ENCODE measurements at places on chromosomes 4 and X.

- no peak for DNase-seq
These were observed 157.7 kb downstream of the PAPSS1 start for GRCh38 chr4:107562316-107562715.

DNA sequence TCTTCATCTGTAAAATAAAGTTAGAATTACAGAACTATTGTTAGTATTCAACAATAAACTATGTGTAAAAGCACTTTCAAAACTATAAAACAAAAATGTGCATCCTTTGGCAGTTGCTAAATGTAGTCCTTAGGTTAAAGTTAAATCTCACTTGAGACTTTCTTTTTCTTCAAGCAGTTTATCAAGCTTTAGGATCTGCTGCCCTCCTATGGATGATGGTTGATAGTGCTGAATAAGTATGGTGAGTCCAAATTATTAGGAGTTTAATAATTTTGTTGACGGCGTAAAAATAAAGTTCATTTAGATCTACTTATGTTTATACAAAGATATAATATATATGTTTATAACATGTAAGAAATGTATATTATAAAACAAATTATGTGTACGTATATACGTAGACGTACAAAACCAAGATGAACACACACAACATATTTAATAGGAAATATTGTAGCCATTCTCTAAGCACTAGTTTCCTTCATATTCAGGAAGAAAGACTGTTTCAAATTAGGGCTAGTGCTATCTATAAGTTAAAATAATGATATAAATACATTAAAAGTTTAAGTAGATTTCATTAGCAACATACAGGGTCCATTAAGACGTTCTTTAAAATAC, 22.3 kb downstream of the UGT2A2 start:
- no peak for DNase-seq

DNA sequence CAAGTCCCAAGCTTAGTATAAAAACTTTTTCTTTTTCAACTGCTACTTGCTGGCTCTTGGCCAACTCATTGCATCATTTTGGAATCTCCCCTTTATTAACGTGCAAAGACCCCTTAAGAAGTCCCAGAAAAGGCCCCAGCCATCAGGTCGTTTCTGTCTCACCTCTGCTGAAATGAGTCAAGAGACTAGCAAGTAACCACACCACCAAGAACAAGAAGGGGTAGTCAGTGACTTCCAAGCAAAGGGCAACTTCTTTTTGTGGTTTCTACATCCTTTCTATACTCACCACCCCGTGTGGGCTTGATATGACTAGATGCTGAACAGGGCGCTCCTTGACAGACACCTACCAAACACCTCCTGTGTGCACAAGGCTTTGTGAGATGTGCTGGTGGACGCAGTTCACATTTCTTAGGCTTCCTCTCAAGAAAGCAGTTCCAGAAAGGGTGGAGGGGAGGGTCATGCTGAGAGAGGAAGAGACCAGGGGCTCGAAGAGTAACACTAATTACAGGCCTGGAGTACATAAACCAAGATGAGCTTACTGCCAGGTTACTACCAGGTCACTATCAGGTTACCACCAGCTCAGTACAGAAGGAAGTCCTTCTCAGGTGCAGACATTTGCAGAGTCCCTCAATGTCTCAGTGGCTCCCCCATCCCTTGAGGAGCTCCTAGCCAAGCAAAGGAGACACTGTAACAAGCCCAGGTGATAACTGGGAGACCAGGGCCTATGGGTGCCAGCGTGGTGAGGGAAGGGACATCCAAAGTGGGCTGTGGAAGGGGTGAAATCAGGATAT, 19.3 kb downstream of the JAKMIP1 start:
- DNase-seq, result no peak

DNA sequence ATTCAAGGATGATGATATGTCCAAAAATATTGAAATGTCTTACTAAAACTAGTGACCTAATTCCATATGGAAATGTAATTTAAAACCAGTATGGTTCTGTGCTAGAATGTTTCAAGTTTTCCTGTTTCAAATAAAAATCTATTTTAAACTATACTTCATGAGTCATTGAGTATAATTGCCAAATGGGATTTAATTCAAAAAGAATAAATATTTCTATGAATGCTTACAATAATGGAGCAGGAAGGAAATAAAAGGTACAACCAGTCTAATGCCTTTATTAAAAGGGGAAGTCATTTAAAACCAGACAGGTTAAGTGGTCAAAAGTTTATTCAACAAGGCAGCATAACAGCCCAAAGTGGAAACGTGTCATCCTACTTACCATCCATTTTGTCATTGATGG, 2347.1 kb downstream of the PCDH7 start:
- no peak for DNase-seq

GRCh38 chr4:28966982-28967381, 1753.2 kb upstream of the PCDH7 start:
- no peak for DNase-seq

DNA sequence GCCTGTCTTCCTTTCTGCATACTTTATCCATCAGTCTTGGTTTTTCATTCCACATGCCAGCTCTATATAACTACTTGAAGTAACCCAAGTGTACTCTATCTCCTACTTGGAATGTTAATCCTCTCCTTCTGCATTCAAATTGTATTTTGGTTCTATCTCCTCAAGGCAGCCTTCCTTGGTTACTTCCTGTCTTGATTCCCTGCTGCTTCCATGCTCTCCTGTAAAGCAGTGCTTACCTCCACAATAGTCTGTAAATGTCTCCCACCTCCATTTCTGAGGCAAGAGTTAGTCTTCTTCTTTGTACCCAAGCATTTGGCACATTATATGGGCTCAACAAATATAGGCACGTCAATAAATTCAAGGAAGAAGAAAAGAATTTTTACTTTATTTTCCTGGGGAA, 298.4 kb downstream of the ARHGAP24 start:
- no peak for DNase-seq

GRCh38 chr4:14771504-14772175, 230.6 kb upstream of the CPEB2 start:
- DNase-seq, result no peak

DNA sequence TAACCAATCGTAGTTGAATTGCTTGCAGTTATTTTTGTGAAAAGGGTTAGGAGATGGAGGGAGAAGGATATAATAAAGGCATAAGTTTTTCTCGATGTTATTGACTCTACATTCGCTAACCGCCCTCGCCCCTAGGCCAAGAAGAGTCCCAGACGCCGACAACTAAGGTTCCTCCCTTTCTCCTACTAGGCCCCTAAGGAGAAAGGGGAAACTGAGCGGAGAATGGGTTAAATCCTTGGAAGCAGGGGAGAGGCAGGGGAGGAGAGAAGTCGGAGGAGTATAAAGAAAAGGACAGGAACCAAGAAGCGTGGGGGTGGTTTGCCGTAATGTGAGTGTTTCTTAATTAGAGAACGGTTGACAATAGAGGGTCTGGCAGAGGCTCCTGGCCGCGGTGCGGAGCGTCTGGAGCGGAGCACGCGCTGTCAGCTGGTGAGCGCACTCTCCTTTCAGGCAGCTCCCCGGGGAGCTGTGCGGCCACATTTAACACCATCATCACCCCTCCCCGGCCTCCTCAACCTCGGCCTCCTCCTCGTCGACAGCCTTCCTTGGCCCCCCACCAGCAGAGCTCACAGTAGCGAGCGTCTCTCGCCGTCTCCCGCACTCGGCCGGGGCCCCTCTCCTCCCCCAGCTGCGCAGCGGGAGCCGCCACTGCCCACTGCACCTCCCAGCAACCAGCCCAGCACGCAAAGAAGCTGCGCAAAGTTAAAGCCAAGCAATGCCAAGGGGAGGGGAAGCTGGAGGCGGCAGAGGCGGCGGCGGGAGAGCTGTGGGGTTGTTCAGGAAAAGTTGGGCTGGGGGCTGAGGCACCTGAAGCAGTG, 5.9 kb downstream of the ATOH1 start:
- DNase-seq, result no peak

DNA sequence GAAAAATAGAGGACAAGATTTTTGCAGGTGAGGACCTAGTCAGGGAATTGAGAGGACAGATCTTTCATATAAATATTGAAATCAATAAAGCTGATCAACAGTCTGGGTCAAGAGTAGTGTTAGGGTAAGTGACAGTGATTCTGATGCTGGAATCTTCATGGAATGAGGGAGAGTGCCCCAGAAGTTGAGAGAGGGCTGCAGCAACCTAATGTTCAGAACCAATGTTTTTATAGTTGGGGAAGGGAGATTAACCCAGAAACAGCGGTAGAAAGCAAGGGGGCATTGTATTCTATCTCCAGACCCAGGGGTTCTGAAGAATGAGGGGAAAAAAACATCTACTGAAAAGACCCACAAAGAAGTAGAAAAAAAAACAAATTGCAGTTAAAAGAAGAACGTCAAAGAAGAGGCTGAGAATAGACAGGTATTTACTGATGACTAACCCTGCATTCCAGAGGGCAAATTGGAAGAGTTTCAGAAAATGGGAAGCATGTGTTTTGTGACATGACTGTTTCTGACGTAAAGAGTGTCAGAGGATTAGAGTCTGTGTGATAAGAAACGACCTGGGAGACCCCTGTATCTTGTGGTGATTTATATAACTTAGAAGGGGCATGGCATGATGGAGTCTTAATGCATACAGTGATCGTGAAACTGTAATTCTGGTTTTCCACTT, 819.6 kb upstream of the EPHA5 start:
- DNase-seq, result no peak

DNA sequence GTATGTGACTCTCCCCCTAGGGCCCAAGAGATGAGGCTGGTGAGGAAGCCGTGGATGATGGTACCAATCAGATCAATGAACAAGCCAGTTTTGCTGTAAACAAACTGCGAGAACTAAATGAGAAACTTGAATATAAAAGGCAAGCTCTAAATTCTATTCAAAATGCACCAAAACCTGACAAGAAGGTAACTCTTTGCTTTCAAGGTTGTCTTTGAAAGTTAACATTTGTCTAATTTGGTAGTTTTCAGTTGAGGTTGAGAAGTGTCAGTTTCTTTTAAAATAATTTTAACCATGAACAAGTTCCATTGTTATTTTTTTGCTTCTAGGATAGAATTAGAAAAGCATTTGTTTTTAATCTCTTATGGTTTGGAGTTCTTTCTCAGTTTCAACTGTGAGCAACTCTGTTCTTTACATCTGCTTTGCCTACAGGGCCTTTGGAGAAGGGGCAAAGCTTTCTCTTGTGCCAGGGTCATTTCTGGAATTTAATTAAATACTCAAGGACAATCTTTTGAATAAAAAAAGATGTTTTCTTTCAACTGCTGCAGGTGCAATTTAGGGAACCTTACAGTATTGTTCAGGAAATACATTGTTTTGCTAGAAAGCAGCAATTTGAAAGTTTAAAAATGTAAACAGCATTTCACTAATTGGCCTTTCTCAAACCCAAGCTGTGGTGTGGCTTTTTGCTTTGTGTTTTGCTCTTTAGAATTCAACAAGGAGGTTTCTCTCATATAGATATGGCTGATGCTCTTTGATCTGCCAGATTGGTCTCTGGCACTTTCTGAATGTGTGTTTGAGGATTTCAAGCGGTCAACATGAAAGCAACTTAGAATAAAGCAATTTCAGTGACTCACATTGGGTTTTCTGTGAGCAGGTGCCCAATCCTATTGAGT, 62.9 kb downstream of the LRP2BP start:
- no peak for DNase-seq

- DNase-seq, result no peak
These were observed 448.6 kb upstream of the TECRL start for GRCh38 chr4:64857815-64858214.

GRCh38 chr4:27366104-27366823, 505.6 kb downstream of the STIM2 start:
- no peak for DNase-seq

GRCh38 chrX:7485061-7485460, 337.1 kb upstream of the PUDP start:
- DNase-seq, result no peak

GRCh38 chr4:31234901-31235300, 514.7 kb downstream of the PCDH7 start:
- no peak for DNase-seq

- no peak for DNase-seq
These were observed 60.5 kb downstream of the NDNF start for GRCh38 chr4:121011780-121012340.

- DNase-seq, result no peak
These were observed 894.8 kb upstream of the EPHA5 start for GRCh38 chr4:66564901-66565651.

GRCh38 chrX:9062641-9063040, 28.7 kb upstream of the FAM9B start:
- DNase-seq, result no peak

DNA sequence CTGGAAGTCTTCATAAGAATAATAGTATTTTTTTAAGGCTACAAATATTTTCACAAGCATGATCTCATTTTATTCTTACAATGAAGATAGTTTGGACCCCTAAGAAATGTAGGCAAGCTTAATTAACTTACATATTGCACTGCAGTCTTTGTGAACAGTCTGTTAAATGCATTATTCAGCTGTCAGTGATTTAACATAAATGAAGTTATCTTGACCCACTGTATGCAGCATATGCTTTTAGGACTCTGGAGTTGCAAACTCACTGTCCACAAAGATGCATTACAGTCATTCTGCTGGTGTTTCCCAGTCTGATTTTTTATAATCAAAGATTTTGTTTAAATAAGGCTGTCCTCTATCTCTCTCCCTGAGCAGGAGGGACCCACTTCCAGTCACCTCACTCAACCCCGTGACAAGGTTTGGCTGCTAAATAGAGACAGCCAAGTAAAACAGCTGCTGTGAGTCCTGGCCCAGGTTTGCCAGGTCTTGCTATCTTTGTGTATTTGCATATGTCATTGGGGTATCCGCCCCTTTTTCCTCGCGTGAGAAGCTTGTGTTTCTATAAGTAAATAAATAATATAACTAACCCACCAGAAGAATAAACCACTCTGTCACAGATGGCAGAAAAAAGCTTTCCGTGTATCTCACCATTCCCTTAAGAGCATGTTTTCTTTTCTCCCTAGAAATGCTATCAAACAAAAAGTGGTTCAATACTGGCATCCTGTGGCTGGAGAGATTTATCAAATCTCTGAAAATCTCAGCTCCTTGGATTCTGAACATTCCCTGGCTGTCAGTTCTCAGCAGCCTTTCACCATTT, 67.0 kb downstream of the SLC7A11 start:
- DNase-seq, result no peak

- DNase-seq, result no peak
These were observed 115.1 kb downstream of the SH3KBP1 start for GRCh38 chrX:19772096-19772821.

- no peak for DNase-seq
These were observed 137.2 kb downstream of the DIPK2B start for GRCh38 chrX:45063319-45064095.

DNA sequence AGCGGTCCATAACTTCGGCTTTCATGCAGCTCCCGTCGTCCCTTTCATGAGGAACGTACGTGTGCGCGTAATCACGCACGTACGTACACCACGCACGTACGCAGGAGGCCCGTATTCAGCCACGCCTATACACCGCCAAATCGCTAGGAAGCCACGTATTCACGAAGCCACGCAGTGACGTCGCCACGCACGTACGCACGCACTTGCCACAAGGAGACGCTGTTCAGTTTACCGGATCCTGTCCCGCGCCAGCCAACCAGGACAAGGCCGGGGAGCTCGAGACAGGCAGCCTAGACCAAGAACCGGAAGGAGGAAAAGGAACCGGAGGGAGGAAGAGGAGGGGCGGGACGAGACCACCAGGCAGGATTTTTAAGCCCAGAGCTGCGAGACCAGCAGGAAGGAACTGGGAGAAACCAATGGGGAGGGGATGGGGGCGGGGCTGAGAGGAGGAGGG, at the start of gene EOLA2:
Gene EOLA2, minus strand, starts transcription at position 65 of the 454 bp plus-strand sequence. CDS start 4,617 bp downstream, outside the sequence.
- peak; percentile 77 for DNase-seq

Data from bone marrow (tissue), 2 donors.